ENCODE measurements at places on chromosomes 1 and 21. TPM values are rescaled to one million over a fixed set of nuclear protein-coding genes. Genes with fewer than 3 reads are reported as not detected.
A peak's percentile ranks its signal among the peaks of the same experiment; 100 is the strongest.

GRCh38 chr1:151199873-151200581 lies 1.7 kb downstream of the PIP5K1A start:
- DNase-seq: peak; percentile 27
- H3K27me3 ChIP-seq: no peaks in the 10 kb centered on the region
- peak overlapping the region; percentile 93 for H3K27ac ChIP-seq
- H3K4me3 ChIP-seq: peak overlapping the region; percentile 92
- peaks cover 8% of the 10 kb centered on the region for H3K4me1 ChIP-seq
- H3K36me3 ChIP-seq: peaks cover 16% of the 10 kb centered on the region

DNA sequence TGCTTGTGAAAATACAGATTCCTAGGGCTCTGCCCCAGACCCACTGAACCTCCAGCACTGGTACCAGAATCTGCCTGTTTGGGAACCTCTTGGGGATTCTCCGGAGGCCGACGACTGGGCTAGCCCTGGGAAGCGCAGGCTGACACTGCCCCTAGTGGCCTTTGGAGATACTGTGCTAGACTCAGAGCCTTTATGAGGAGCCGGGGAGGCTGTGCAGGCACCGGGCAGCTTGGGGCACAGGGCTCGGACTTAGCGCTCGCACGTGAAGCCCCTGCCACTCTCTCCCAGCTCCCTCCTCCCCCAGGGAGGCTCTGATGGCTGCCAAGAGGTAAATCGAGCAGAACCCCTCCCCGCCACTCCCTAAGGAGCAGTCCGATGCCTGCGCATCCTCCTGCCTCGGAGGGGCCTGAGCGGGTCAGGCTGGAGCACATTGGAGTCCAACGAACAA lies 144.6 kb upstream of the TNR start:
- H3K4me1 ChIP-seq: no peaks in the 10 kb centered on the region
- no peaks in the 10 kb centered on the region for H3K36me3 ChIP-seq
- H3K27me3 ChIP-seq: no peaks in the 10 kb centered on the region
- no peak overlapping the region for H3K27ac ChIP-seq
- no peak overlapping the region for H3K4me3 ChIP-seq

S1PR1 gene
- polyA plus RNA-seq: 10.0 TPM

LGR6 gene
- polyA plus RNA-seq: 0.36 TPM

DNA sequence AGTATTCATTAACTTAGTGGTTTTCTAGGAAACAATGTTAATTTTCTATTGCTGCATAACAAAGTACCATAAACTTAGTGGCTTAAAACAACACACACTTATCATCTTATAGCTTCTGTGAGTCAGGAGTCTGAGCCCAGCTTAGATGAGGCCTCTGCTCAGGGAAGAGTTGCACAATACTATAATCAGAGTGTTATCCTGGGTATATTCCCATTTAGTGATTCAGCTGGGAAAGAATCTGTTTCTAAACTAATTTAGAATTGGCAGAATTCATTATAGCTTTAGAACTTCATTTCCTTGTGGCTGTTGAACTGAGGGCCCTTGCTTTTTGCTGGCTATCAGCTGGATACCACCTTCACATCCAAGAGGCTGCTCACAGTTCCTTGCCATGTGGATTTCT lies 515.5 kb downstream of the BRINP3 start:
- H3K4me1 ChIP-seq: peaks cover 5% of the 10 kb centered on the region
- H3K27ac ChIP-seq: peak overlapping the region; percentile 50
- no peaks in the 10 kb centered on the region for H3K27me3 ChIP-seq
- no peak overlapping the region for H3K4me3 ChIP-seq

LEFTY1 gene
- 0.58 TPM for polyA plus RNA-seq

BARHL2 gene
- polyA plus RNA-seq: not detected

DNA sequence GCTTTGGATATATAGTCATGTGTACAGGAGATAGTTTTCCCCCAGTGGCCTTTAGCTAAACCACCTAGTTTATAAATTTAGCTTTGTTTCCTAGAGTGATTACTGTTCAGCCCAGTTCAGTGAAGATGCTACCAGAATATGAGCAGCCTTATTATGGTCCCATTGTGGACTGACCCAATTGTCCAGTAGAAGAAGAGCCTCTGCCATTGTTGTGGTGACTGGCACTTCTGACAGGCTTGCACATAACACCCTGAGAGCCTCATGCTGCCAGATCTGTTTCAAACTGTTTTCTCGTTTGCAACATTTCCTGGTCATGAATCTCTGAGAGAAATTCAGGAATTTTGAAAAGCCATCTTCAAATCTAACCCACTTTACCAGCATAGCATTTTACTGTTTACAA lies 20.6 kb downstream of the KPNA6 start:
- H3K36me3 ChIP-seq: peaks cover 7% of the 10 kb centered on the region
- no peak for DNase-seq
- no peak overlapping the region for H3K4me3 ChIP-seq
- H3K27me3 ChIP-seq: no peaks in the 10 kb centered on the region
- H3K4me1 ChIP-seq: no peaks in the 10 kb centered on the region
- no peak overlapping the region for H3K27ac ChIP-seq

DNA sequence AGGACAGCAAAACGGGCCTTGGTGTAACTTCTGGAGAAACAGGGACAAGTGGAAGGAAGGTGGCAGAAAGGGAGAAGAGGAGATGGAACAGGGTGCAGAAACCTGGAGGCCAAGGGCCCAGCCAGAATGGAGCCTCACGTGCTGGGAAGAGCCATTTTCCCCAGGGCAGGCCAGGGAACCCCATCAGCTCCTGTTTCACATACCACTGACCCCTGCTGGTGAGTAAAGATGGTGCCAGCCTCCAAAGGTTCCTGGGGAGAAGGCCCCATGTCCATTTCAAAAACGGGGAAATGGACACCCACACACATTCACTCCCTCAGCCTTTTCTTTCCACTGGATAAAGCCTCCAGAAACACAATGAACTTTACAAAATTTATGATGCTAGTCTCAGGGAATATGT lies 57.6 kb upstream of the JUN start:
- no peak for DNase-seq
- H3K36me3 ChIP-seq: no peaks in the 10 kb centered on the region
- no peak overlapping the region for H3K4me3 ChIP-seq
- H3K27ac ChIP-seq: no peak overlapping the region
- no peaks in the 10 kb centered on the region for H3K4me1 ChIP-seq

- no peaks in the 10 kb centered on the region for H3K36me3 ChIP-seq
- no peaks in the 10 kb centered on the region for H3K4me1 ChIP-seq
- no peak overlapping the region for H3K27ac ChIP-seq
- H3K27me3 ChIP-seq: peaks cover 3% of the 10 kb centered on the region
- DNase-seq: no peak
- no peak overlapping the region for H3K4me3 ChIP-seq
Observed at GRCh38 chr1:157653494-157653873, 47.1 kb downstream of the FCRL3 start.

SGIP1 gene
- polyA plus RNA-seq: 15.2 TPM

SLC45A1 gene
- 2.0 TPM for polyA plus RNA-seq

DNA sequence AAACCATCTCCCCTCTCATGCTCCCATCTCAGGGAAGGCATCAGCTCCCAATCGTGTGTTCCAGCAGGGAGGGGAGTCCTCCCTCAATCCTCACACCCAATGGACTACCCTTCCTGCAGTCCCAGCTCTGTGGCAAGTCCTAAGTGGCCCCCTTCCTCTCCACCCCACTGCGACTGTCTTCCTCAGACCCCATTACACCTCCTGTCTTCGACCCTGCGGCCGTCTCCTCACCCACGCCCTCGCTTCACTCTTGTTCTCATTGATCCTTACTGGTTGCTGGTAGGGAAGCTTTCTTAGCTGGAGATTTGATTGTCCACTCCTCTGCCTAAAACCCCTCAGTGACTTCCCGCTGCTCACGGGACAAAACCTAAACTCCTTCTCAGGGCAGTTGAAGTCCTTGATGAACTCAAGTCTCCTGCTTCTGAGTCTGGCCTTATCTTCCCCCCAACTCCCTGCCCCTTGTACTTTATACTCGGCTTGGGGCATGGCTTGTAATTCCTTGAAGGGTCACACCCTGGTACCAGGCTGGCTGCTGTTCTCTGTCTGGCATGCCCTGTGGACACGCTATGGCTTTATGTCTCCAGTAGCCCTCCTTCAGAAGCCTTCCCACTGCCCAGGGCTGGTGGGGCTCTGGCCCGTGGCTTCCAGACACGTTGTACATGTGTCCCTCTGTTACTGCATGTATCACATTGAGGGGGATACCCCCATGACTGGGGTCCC lies 2.3 kb upstream of the EPS8L3 start:
- H3K27me3 ChIP-seq: no peaks in the 10 kb centered on the region
- H3K36me3 ChIP-seq: peaks cover 7% of the 10 kb centered on the region
- H3K4me3 ChIP-seq: no peak overlapping the region

All from large intestine (tissue), 12 donors.